Aorta (tissue), 5 donors: ENCODE measurements at places on chromosomes 16 and 17. TPM values are rescaled to one million over a fixed set of nuclear protein-coding genes. Genes with fewer than 3 reads are reported as not detected.

DNA sequence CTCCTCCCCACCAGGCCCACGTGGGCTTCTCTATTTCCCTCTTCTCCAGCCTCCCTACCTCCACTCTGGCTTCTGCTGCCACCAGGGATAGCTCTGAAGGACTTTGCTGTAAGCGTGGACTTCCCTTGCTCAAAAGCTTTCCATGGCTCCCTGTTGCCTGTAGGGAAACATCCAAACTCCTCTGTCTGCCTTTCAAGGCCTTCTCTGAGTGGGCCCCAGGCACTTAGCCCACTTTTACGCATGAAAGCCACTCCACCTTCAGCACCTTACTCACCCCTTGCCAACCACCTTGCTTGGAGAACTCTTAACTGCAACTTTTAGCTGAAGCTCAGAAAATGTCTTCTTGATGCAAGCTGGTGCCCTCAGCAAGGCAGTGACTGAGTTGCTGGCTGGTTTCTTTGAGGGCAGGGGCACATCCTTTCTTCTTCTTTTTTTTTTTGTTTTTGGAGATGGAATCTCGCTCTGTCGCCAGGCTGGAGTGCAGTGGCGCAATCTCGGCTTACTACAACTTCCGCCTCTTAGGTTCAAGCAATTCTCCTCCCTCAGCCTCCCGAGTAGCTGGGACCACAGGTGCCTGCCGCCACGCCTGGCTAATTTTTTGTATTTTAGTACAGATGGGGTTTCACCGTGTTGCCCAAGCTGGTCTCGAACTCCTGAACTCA lies 52.0 kb upstream of the DLX4 start:
- DNase-seq, result no peak

DNA sequence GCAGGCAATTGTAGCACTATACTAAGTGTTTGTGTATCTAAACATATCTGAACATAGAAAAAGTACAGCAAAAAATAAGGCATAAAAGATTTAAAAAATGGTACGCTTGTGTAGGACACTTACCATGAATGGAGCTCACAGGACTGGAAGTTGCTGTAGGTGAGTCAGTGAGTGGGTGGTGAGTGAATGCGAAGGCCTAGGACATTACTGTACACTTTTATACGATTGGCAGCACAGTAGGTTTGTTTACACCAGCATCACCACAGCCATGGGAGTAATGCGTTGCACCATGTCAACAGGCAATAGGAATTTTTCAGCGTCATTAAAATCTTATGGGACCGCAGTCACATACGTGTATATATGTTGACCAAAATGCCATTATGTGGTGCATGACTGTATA lies 45.6 kb downstream of the DNAH9 start:
- DNase-seq, result no peak

DNA sequence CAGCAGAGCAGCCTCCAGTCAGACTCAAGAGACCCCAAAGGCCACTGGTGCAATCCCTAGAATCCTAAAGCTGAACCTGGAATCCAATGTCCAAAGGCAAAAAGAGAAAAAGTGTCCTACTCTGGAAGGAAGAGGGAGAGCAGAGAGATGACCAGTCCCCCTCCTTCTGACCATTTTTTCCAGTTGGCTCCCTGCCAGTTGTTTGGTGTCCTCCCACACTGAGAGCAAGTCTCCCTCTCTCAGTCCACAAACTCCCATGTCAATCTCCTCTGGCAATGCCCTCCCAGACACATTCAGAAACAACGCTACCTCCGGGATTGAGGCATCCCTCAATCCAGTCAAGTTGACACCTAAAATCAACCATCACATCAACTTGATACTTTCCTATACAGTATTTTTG lies 4.3 kb upstream of the CLEC19A start:
- DNase-seq, result no peak

DNA sequence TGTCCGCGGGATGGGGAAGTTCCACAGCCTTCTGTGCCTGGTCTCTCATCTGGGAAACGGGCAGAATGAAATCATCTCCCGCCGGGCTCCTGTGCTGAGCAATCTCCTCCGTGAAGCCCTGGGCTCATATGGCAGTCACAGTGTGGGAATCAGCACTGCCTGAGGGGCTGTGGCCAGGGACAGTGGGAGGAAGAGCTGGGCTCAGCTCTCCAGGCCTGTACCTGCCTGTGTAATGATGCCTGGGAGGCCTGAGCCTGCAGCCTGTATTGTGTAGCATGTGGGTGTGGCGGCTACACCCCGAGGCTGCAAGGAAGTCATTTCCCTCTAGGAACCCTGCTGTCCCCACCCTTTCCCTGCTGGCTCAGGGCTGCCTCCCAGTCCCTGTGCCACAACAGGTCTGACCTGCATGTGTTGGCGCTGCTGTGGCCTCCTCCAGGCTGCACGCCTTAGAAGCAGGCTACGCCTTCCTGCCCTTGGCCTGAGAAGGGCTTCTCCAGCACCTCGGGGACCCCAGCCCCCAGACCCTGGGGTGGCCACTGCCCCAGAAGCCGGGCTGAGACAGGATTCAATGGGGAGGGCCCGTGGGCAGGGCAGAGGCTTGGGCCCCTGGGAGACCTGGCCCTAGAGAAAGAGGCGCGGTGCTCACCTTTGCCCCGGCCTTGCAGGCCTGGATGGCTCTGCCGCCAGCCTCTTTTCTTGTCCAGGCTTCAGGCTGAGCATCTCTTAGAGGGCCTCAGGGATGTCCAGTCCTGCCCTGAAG lies 2.1 kb downstream of the ITGB4 start:
- DNase-seq, result no peak

DNA sequence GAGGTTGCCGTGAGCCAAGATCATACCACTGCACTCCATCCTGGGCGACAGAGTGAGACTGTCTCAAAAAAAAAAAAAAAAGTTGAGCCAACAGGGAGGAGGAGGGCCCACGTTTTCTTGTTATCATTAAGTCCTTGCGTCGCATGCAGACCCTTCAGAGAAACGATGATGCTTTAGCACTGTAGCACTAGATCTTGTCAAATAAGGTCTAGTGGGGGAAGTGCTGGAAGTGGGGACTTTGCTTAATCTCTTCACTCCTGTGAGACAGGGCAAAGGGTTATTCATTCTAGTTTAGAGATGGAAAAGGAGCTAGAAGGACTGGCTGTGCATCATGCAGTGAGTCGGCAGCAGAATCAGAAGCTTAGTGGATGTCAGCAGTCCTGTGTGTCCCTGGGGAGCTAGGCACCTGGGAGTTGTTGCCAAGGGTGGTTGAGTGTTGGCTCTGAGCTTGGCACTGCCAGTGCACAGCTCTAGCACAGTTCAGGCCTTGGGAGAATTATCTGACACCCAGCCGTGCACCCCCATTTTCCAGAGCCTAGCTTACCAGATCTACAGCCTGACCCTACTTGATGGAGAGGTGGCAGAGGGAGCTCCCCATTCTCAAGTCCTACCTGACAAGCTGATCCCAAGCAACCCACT lies 33.4 kb upstream of the TBX2 start:
- no peak for DNase-seq

GRCh38 chr16:1054660-1055556 lies 17.6 kb upstream of the SSTR5 start:
- peak; percentile 91 for DNase-seq

Gene HNF1B
- not detected for total RNA-seq
